ENCODE measurements at places on chromosomes 7 and 10.

DNA sequence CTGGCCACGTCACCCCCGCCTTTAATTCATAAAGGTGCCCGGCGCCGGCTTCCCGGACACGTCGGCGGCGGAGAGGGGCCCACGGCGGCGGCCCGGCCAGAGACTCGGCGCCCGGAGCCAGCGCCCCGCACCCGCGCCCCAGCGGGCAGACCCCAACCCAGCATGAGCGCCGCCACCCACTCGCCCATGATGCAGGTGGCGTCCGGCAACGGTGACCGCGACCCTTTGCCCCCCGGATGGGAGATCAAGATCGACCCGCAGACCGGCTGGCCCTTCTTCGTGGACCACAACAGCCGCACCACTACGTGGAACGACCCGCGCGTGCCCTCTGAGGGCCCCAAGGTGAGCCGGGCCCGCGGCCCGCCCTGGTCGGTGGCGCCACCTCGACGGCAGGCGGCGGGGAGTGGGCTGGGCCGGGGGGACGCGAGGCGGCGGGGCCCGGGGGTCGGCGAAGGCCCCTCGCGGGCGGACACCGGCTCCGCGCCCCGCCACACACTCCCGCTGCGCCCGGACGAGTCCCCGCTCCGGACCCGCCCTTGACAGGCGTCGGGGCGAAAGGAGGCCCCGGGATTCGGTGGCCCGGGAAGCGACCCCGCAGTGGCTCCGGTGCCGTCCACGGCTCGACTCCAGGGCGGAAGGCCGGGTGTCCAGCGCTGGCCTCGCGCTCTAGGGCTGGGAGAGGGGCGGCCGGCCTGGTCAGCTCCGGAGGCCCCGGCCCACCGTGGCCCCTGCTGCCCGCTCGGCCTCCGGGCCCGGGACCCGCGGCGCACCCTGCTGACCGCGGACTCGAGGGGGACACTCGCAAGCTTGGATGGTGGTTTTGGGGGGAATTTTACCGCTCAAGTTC lies 557 bp downstream of the BAG3 start:
- DNase-seq = no peak

- no peak for DNase-seq
These were observed 251.2 kb downstream of the POU6F2 start for GRCh38 chr7:39228946-39229345.

DNA sequence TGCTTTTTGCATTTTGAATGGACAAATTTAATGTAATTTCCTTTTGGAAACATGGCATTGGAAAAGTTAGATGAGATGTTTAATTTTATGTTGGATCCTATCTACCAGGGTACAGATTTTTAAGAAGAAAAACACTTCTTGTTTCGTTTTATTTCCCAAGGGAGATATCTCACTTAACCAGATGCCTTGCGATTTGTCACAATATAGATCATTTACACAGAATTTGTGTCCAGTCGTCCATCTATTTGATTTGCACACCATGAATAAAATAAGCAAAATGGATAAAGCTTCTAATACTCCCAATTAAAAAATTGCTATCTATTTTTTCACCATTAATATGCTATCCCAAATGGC lies 25.7 kb downstream of the HDAC9 start:
- DNase-seq = no peak

- DNase-seq = peak; percentile 50
These were observed 118.7 kb downstream of the RALA start for GRCh38 chr7:39741942-39742623.

GRCh38 chr10:74272288-74272687 lies 121.3 kb downstream of the ADK start:
- no peak for DNase-seq

GRCh38 chr7:70793821-70794220 lies 338.1 kb upstream of the GALNT17 start:
- no peak for DNase-seq

GRCh38 chr7:45646996-45647825 lies 73.0 kb downstream of the ADCY1 start:
- DNase-seq = no peak

DNA sequence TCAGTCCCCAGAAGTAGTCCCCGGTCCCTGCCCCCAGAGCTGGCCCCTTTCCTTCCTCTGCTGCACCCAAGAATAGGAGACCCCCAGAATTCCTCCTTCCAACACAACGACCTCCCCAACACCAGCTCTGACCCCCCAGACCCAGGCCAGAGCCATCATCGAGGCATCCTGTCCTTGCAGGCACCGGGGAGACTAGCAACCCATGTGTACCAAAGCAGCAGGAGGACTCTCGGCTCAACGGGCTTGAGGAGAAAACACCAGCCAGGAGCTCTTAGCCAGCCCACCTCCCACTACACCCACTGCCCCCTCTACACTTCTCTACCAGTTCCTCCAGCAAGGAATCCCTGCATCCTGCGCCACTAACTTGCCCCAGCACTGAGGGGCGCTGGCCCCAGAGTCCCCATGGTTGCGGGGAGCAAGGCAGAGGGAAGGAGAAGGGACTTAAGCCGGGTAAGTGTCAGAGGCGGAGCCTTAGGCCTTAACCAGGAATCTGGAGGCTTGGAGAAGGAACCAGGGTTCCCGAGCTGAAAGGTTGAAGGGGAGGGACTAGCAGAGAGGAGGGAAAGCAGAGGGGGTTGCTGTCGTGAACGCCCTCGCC lies 3.9 kb downstream of the GRID1 start:
- no peak for DNase-seq

DNA sequence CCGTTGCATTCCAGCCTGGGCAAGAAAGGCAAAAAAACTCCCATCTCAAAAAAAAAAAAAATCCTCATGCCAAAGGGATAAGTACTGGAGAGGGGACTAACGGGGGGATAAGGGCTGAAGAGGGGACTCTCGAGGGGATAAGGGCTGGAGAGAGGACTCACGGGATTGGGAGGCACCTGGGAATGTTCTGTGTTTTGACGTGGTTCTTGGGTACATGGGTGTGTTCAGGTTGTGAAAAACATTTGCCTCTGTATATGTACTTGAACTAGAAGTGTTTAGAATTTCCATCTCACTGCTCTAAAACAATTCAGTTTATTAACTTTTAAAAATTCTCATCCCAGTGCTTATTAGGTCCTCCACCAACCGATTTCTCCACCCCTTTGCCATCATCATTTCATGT lies 4.5 kb downstream of the FKBP6 start:
- no peak for DNase-seq

GRCh38 chr7:155306673-155307470 lies 9.2 kb downstream of the INSIG1 start:
- no peak for DNase-seq

All from COLO829 (cell line).